ENCODE measurements at places on chromosomes 6 and 20.

GRCh38 chr20:23873370-23874015, 6.1 kb downstream of the CST5 start:
- no peak for DNase-seq

- DNase-seq = no peak
These were observed 37.2 kb downstream of the SLC22A2 start for GRCh38 chr6:160221423-160221822.

- DNase-seq = no peak
These were observed 11.2 kb upstream of the SPAG4 start for GRCh38 chr20:35604449-35604747.

DNA sequence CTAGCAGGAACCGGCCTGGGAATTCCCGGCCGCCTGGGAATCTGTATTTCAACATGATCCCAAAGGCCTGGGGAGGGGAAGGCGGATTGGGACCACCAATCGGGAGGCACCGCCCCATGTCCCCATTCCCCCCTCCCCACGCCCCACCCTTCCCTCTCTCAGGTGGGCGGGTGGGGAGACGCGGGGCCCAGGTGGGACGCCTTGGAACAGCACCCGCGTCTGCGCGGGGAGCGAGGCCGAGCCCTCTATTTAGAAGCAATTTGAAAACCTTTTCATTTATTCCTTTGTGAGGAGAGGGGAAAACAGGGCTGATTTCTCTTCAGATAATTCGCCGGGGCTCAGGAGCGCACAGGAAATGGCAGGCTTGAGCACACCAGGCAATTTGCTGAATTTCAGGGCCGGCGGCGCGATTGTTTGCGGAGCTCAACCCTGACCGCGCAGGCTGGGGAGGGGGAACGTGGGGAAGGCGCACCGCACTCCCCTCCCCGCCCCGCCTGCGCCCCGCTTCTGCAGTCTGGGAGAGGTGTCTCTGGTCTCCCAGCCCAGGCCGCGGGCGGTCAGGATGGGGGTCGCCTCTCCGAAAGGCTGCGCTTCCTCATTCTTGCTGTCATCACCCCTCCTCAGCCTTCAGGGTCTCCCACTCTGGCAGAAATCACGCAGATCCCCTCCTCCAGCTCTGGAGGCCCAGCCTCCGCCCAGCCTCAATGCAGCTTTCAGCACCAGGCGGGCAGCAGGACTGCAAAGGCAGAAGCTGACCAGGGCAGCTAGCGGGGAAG, 170.0 kb downstream of the GRM4 start:
- no peak for DNase-seq

DNA sequence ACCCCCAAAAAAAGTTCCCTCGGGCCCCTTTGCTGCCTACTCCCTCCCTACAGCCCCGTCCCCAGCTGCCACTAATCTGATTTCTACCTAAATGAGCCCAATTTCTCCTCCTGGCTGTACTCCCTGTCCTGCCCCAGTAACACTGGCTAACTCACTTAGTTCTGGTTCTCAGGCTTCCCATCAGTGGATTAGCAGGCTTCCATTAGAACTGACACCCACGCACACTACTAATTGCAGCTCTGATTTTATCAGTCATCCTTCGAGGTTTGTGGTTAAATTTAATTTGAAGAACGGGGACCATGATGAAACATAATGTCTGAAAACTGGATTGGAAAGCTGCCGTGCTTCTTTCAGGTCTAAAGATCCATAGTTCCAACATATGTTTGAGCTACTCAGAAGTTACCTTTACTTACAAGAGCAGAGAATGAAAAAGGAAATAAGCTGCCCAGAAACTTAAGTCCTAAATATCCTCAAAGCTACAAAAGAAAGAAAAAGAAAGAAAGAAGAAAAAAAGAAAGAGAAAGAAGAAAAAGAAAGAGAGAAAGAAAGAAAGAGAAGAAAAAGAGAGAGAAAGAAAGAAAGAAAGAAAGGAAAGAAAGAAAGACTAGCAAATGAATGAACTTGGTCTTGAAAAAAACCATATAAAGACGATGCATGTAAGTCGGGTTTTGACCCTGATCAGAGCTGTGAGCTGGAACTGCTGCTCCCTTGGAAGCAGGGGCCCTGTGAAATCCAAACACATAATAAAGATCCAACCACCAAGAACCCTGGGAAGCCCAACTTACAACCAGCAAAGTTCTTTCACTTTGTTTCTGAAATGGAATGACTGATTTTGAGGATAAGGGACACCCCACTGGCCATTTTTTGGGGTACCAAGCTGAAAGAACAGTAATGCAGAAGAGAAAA, 51.7 kb downstream of the CNKSR3 start:
- no peak for DNase-seq

GRCh38 chr20:58271606-58272351, 37.7 kb upstream of the RAB22A start:
- no peak for DNase-seq

- DNase-seq = no peak
These were observed 2.7 kb upstream of the COL9A3 start for GRCh38 chr20:62814060-62814708.

GRCh38 chr6:138525355-138525754, 26.1 kb upstream of the NHSL1 start:
- no peak for DNase-seq

- peak; percentile 71 for DNase-seq
These were observed 1.1 kb downstream of the SPAG4 start for GRCh38 chr20:35616465-35617396.

- no peak for DNase-seq
These were observed 378.6 kb downstream of the CD109 start for GRCh38 chr6:74074645-74075044.
